Activated CD8-positive, alpha-beta memory T cell treated with anti-CD3 and anti-CD28 coated beads for 1 hour (primary cell): ENCODE measurements at places on chromosomes 4 and X.

GRCh38 chr4:6403400-6403685 is 69.1 kb downstream of the PPP2R2C start:
- DNase-seq = no peak

DNA sequence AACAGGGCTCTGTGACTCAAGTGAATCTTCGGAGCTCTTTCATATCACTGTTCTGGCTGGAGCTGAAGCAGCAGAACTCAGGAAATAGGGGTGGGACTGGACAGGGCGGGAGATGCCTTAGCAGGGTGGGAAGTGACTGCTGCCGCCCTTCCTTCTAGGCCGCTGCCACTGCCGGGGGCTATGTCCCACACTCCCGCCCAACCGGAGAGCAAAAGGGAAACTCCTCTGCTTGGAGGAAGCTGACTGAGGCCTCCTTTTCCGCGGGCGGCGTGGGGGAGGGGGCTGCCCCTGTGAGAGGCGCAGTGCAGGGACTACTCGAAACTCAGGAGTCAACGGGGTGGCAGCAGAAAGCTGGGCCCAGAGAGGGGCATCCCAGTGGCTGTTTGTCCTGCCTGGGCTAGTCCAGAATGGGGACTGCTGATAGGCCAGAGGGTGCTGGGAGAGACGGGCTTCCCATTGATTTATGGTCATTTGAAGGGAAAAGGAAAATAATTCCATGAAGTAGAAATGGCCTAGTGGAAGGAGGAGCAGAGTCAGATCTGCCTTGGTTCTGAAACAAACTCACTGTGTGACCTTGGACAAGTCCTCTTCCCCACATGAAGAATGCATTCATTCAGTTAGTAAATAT is 36.9 kb downstream of the STARD8 start:
- DNase-seq = no peak

DNA sequence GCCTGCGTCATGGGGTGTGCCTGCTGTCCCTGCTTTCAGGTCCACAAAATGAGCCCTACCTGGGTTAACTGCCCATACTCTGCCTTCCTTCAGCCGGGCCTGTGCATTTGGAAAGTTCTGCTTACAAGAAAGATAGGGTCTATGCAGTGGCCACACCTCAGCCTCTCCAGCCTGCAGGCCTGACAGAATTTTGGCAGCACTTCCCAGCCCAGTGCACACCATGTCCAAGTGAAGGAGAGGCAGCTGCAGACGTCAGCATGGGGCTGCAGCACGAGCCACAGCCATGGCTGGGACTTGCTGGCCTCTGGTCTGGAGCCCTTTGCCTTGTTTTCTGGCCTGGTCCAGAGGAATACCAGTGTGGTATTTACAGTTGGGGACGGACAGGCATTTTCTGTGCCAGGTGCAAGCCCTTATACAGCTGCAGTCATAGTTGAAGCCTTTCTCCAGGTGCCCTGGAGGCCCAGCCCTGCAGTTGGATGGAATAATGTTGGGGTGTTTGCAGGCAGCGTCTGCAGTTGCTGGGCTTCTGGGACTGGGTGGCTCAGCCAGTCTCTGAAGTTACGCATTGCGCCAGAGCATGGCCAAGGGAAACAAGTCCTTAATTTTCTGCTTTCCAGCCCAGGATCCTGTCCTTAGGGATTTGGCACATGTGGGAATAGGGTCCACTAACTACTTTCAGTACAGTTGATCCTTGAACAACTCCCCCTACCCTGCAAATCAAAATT is 26.2 kb downstream of the JADE1 start:
- no peak for DNase-seq

DNA sequence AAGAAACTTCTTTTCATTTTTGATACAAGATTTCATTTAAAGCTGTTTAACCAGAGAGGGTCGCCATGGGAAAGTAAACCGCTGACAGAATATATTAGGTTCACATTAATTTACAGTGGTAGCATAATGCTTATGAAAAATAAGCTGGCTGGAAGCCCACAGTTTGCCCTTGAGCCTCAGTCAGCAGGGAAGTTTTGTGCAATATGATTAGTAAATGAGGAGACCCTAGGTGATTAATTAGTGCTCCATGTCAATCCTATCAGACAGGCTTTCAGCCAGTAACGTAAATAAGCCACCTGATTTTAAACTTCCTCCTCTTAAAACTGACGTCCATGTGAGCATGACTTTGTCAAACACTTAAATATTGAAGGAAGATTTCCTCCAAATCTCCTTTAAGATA is 134.2 kb downstream of the TSPAN5 start:
- DNase-seq = no peak

- no peak for DNase-seq
These were observed 30.2 kb downstream of the GPRIN3 start for GRCh38 chr4:89277412-89277811.

GRCh38 chrX:69285401-69285877 is 120.2 kb upstream of the PJA1 start:
- no peak for DNase-seq

DNA sequence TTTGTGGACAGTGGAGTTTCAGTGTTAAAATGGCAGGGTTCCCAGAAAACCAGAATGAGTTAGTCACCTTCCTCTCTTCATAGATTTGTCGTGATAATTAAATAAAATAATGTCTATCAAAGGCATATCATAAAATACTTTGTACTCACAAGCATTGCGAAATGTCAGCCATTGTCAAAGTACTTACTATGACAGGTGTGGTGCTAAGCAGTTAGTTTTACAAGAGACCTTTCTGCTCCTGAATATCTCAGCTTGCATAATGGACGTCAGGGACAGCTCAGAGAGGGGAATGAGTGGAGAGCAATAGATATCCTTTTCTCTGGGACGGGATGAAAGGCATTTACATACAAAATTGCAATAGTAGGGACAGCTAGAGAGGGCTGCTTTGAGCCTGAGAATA is 560.9 kb downstream of the KCNIP4 start:
- DNase-seq = no peak
